ENCODE measurements at places on chromosomes 16 and 17.

- H3K4me1 ChIP-seq: no peaks in the 10 kb centered on the region
- no peak overlapping the region for H3K4me3 ChIP-seq
- H3K27ac ChIP-seq: no peak overlapping the region
- no peaks in the 10 kb centered on the region for H3K36me3 ChIP-seq
Measured at GRCh38 chr16:51180719-51181502, 29.8 kb upstream of the SALL1 start.

DNA sequence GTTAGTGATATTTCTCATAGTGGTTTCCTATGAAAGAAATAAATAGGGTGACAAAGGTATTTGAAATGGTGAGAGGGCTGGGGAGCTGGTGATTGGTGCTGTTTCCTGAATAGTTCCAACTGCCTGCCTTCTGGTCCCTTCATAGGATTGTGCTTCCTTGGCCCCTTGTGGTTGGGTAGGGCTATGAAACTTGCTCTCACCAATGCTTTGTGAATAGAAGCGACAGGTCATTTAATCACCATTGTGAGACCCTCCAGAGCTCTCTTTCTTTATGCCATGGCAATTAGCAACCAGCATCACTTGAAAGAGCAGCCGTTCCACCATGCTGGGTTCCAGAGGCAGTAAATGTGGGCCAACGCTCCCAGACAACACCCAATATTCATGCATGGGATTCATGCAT is 23.7 kb upstream of the WWOX start:
- H3K27ac ChIP-seq: no peak overlapping the region
- no peak for DNase-seq
- H3K27me3 ChIP-seq: peaks cover 8% of the 10 kb centered on the region
- no peak overlapping the region for H3K4me3 ChIP-seq

GRCh38 chr16:71311553-71312158 is 22.5 kb upstream of the CMTR2 start:
- DNase-seq: no peak
- no peaks in the 10 kb centered on the region for H3K36me3 ChIP-seq
- H3K27ac ChIP-seq: no peak overlapping the region
- no peak overlapping the region for H3K4me3 ChIP-seq

DNA sequence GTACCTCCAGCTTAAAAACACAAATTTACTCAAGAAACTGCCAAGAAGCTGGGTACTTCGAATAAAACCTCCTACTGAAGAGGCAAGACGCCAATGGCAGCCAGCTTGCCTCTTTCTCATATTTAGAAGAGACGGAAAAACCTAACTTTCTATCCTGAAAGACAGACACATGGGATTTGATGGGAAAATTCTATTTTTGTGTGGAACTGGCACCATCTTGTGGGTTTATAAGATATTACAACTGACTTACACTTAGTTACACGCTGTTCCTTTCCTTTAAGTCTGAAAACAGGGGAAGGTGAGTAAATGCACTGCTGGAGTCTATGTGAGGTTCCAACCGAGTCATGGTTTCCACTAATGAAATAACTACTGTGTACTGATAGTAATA is 10.3 kb downstream of the ZNF18 start:
- no peaks in the 10 kb centered on the region for H3K27me3 ChIP-seq
- H3K4me1 ChIP-seq: peaks cover 4% of the 10 kb centered on the region
- DNase-seq: no peak
- peaks cover 44% of the 10 kb centered on the region for H3K36me3 ChIP-seq
- no peak overlapping the region for H3K27ac ChIP-seq

DNA sequence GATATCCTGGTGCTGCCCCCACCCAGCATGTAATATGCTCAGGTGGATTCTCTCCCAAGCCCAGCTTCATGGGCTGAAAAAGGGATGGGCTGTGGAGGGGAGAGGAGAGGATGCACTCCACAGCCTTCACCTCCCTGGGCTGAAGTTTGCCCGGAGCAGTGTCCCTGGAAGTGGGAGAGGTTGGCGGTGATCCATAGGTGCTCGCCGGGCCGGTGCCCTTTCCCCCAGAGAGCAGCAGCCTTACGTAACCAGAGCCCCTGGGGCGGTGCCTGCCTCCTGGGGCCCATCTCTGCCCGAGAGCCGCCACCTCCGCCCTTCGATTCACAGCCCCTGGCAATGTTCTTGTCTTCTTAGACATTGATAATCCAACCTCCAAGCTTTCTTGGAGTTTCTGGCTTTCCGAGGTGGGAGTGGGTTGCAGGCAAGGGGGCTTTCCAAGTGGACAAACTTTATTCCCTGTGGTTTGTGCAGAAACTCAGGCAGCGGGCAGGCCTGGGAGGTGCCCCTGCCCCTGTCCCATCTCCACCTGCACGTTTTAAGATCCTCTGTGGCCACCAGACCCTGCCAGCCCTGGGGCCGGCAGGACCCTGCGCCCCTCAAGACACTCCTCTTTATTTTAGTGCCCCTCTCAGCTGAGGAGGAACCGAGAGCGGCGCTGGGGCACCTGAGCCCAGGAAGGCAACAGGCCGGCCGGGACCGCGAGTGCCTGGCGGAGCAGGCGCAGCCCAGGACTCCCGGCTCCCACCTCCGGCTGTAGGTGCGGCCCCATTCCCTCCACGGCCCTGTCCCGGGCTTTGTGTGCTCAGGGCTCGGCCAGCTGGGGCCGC is 3.1 kb upstream of the WDR90 start:
- no peak for DNase-seq
- no peaks in the 10 kb centered on the region for H3K27me3 ChIP-seq
- no peak overlapping the region for H3K4me3 ChIP-seq
- H3K4me1 ChIP-seq: peaks cover 4% of the 10 kb centered on the region

- H3K4me1 ChIP-seq: no peaks in the 10 kb centered on the region
- H3K27ac ChIP-seq: no peak overlapping the region
- no peak overlapping the region for H3K4me3 ChIP-seq
- no peak for DNase-seq
- no peaks in the 10 kb centered on the region for H3K27me3 ChIP-seq
Measured at GRCh38 chr16:52491216-52491615, 55.7 kb downstream of the TOX3 start.

- no peak overlapping the region for H3K4me3 ChIP-seq
- H3K27ac ChIP-seq: no peak overlapping the region
- peaks cover 91% of the 10 kb centered on the region for H3K27me3 ChIP-seq
- H3K4me1 ChIP-seq: peaks cover 8% of the 10 kb centered on the region
Measured at GRCh38 chr17:48636177-48637018, 10.2 kb upstream of the HOXB9 start.

GRCh38 chr17:31216031-31216751 is 80.8 kb downstream of the OMG start:
- H3K4me1 ChIP-seq: no peaks in the 10 kb centered on the region
- no peak overlapping the region for H3K27ac ChIP-seq
- no peaks in the 10 kb centered on the region for H3K27me3 ChIP-seq
- H3K36me3 ChIP-seq: no peaks in the 10 kb centered on the region
- H3K4me3 ChIP-seq: no peak overlapping the region
- DNase-seq: no peak

DNA sequence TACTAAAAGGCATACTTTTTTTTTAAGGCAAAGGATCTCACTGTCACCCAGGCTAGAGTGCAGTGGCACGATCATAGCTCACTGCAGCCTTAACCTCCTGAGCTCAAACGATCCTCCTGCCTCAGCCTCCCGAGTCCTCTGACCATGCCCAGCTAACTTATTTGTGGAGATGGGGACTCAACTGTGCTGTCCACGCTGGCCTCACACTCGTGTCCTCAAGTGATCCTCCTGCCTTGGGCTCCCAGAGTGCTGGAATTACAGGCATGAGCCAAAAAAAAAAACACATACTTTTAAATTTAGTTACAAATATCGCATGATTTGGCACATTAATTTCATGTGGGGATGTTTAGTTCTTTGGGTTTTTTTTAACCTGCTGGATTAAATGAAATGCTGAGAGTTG is 207.7 kb upstream of the CHMP6 start:
- H3K4me3 ChIP-seq: no peak overlapping the region
- H3K27me3 ChIP-seq: no peaks in the 10 kb centered on the region
- H3K36me3 ChIP-seq: peaks cover 41% of the 10 kb centered on the region
- H3K27ac ChIP-seq: peak overlapping the region; percentile 87

- H3K36me3 ChIP-seq: no peaks in the 10 kb centered on the region
- DNase-seq: no peak
- H3K27me3 ChIP-seq: peaks cover 11% of the 10 kb centered on the region
Measured at GRCh38 chr17:65457635-65458257, 103.7 kb downstream of the AXIN2 start.

- H3K27me3 ChIP-seq: peaks cover 25% of the 10 kb centered on the region
- H3K4me3 ChIP-seq: no peak overlapping the region
- peaks cover 4% of the 10 kb centered on the region for H3K4me1 ChIP-seq
- no peak for DNase-seq
- H3K27ac ChIP-seq: no peak overlapping the region
Measured at GRCh38 chr17:78233678-78234077, 2.2 kb downstream of the TMEM235 start.

GRCh38 chr16:60648290-60648689 is 1387.9 kb downstream of the CDH8 start:
- no peaks in the 10 kb centered on the region for H3K36me3 ChIP-seq
- H3K27ac ChIP-seq: no peak overlapping the region
- no peak for DNase-seq
- no peaks in the 10 kb centered on the region for H3K4me1 ChIP-seq
- no peaks in the 10 kb centered on the region for H3K27me3 ChIP-seq

- peaks cover 20% of the 10 kb centered on the region for H3K4me1 ChIP-seq
- peaks cover 58% of the 10 kb centered on the region for H3K36me3 ChIP-seq
- H3K27ac ChIP-seq: no peak overlapping the region
- no peak overlapping the region for H3K4me3 ChIP-seq
Measured at GRCh38 chr16:23521037-23521743, 10.9 kb upstream of the GGA2 start.

GRCh38 chr16:22739077-22739476 is 74.9 kb upstream of the HS3ST2 start:
- no peak overlapping the region for H3K27ac ChIP-seq
- no peaks in the 10 kb centered on the region for H3K36me3 ChIP-seq
- no peaks in the 10 kb centered on the region for H3K4me1 ChIP-seq
- H3K27me3 ChIP-seq: no peaks in the 10 kb centered on the region
- H3K4me3 ChIP-seq: no peak overlapping the region
- DNase-seq: no peak

DNA sequence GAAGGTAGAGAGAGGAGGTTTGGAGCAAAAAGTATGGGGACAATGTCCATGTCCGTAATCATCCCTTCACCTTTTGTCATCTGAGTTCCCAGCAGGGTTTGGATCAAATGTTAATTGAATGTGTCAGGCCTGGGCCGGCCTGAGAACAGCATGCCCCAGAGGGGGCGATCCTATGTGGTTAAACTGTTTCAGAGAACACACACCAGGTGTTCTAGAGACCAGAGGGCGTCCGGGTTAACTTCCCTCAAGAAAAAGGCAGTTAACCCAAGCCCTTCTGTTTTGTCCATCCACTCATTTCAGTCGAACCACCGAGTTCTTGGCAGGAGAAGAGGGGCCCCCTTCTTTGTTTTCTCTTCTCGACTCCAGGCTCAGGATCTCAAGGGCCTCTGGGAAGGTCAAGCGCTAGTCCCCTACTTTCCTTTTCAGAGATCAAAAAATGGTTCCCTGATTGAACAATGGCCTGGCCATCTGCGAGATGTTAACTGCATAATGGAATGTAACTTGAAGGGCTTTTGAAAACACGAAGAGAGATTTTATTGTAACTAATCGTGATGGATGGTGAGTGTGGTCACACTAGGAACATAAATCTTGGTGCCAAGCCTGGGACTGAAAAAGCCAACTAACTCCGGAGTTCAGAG is 142.5 kb downstream of the IRX3 start:
- H3K36me3 ChIP-seq: no peaks in the 10 kb centered on the region
- H3K27me3 ChIP-seq: peaks cover 15% of the 10 kb centered on the region
- no peaks in the 10 kb centered on the region for H3K4me1 ChIP-seq
- DNase-seq: no peak
- H3K27ac ChIP-seq: no peak overlapping the region
- no peak overlapping the region for H3K4me3 ChIP-seq

- H3K4me3 ChIP-seq: no peak overlapping the region
- no peaks in the 10 kb centered on the region for H3K4me1 ChIP-seq
- H3K27ac ChIP-seq: no peak overlapping the region
- H3K36me3 ChIP-seq: no peaks in the 10 kb centered on the region
- H3K27me3 ChIP-seq: peaks cover 3% of the 10 kb centered on the region
Measured at GRCh38 chr16:55605754-55606336, 39.4 kb downstream of the CAPNS2 start.

- no peak overlapping the region for H3K4me3 ChIP-seq
- H3K27ac ChIP-seq: no peak overlapping the region
- H3K4me1 ChIP-seq: peaks cover 18% of the 10 kb centered on the region
- no peaks in the 10 kb centered on the region for H3K27me3 ChIP-seq
- no peaks in the 10 kb centered on the region for H3K36me3 ChIP-seq
- no peak for DNase-seq
Measured at GRCh38 chr16:79329166-79329521, 271.4 kb downstream of the MAF start.

DNA sequence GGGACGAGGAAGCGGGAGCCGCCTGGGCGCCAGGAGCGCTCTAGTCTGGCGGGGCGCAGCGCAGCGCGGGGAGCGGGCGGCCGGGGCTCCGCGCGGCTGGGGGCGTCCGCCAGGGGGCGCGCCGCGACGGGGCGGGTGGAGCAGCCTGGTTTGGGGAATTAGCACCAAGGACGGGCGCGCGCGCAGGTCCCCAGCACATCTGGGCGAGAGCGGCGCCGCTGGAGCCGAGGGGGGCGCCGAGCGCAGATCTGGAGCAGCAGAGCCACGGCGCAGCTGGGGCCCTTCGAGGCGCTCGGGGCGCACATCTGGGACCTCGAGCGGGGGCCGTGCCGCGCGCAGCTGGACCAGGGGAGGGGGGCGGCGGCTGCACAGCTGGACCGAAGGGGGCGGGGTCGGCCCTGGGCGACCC is at the start of gene NXPH3:
TSS of gene NXPH3 (plus strand) at position 193 of the 409 bp plus-strand sequence. CDS start 349 bp downstream, outside the sequence.
- peak; percentile 65 for DNase-seq
- H3K27me3 ChIP-seq: peaks cover 58% of the 10 kb centered on the region
- no peaks in the 10 kb centered on the region for H3K36me3 ChIP-seq
- H3K4me1 ChIP-seq: peaks cover 17% of the 10 kb centered on the region
- H3K27ac ChIP-seq: no peak within 1 kb of the TSS

- peaks cover 7% of the 10 kb centered on the region for H3K4me1 ChIP-seq
- peaks cover 25% of the 10 kb centered on the region for H3K36me3 ChIP-seq
- no peak overlapping the region for H3K4me3 ChIP-seq
- H3K27ac ChIP-seq: no peak overlapping the region
- peaks cover 4% of the 10 kb centered on the region for H3K27me3 ChIP-seq
Measured at GRCh38 chr17:2803386-2803785, 7.1 kb downstream of the RAP1GAP2 start.

DNA sequence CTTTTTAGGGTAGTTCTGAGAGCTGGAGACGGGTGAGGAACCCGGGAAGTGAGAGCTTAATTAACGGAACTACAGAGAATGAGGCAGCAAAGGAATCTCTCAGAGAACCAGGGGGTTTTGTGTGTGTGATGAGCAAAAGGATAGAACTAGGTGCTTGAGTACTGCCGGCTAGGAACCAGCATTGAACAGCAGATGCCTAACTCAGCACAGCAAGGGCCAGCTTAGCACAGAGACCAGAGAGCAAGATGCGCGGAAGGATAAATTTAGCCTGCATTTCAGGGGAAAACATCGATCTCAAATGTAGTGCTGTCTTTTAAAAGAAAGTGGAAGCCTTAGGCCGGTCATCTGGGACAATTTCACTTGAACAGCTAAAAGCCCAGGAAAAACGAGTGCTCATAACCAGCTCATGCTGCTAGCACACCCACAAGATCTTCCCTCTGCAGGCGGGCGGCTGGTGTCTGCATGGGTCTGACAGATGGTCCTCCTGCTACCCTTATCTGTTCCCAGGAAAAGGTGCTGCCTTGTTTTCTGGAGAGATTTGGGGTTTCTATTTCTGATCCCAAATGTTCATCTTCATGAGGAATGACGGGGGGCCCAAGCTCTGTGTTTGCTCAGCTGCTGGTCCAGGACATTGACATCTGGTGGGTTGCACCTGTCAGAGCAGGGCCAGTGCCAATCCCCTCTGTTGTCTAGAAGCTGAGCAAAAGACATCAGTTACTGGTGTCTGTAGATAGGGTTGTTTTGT is 103.9 kb downstream of the SOCS1 start:
- peaks cover 45% of the 10 kb centered on the region for H3K4me1 ChIP-seq
- H3K4me3 ChIP-seq: no peak overlapping the region
- DNase-seq: no peak
- peaks cover 46% of the 10 kb centered on the region for H3K36me3 ChIP-seq
- H3K27ac ChIP-seq: peak overlapping the region; percentile 6

Data from activated T-helper 2 cell treated with anti-CD3 and anti-CD28 coated beads, Interferon-gamma antibody, Interleukin-2, Interleukin-4, amounts not matched to agents 10 μg/mL and 5 μg/mL and 100 μg/mL, durations not matched to agents 14 hours and 24 hours and 36 hours (primary cell).